Aorta (tissue), 5 donors: ENCODE measurements at places on chromosomes 7 and 10.

DNA sequence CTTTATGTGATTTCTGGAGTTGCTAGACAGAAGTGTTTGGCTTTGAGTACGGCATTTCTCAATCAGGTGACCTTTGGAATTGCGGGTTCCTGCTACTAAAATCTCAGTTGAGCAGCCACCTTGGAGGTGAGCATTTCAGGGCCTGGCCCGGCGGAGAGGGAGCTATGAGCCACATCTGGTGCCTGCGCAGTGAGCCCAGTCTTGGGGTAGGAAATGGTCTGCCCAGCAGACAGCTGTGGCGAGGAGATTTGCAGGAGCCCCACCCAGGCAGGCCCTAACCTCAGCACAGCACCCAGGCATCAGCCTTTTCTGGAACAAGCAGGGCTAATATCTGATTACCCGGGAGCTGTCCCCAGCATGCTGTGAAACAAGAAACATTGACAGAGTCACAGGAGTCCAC is 547.9 kb upstream of the FOXK1 start:
- DNase-seq: peak; percentile 26

DNA sequence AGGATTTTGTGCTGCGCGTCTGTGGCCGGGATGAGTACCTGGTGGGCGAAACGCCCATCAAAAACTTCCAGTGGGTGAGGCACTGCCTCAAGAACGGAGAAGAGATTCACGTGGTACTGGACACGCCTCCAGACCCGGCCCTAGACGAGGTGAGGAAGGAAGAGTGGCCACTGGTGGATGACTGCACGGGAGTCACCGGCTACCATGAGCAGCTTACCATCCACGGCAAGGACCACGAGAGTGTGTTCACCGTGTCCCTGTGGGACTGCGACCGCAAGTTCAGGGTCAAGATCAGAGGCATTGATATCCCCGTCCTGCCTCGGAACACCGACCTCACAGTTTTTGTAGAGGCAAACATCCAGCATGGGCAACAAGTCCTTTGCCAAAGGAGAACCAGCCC is 3.3 kb downstream of the PIK3CG start:
- DNase-seq: no peak

DNA sequence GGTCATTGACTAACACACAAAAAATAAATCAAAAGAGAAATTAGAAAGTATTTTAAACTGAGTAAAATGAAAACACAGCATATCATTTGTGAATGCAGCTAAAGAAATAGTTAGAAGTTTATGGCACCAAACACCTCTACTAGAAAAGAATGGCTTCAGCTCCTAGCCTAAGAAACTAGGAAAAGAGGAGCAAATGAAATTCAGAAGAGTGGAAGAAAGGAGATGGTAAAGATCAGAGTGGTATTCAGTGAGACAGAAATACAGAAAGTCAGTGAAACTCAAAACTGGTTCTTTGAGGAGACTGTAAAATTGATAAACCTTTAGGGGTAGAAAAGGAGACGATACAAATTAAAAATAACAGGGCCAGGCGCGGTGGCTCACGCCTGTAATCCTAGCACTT is 2.7 kb downstream of the EXOC6 start:
- DNase-seq: no peak

GRCh38 chr7:2965301-2965700 is 78.4 kb downstream of the CARD11 start:
- DNase-seq: no peak

DNA sequence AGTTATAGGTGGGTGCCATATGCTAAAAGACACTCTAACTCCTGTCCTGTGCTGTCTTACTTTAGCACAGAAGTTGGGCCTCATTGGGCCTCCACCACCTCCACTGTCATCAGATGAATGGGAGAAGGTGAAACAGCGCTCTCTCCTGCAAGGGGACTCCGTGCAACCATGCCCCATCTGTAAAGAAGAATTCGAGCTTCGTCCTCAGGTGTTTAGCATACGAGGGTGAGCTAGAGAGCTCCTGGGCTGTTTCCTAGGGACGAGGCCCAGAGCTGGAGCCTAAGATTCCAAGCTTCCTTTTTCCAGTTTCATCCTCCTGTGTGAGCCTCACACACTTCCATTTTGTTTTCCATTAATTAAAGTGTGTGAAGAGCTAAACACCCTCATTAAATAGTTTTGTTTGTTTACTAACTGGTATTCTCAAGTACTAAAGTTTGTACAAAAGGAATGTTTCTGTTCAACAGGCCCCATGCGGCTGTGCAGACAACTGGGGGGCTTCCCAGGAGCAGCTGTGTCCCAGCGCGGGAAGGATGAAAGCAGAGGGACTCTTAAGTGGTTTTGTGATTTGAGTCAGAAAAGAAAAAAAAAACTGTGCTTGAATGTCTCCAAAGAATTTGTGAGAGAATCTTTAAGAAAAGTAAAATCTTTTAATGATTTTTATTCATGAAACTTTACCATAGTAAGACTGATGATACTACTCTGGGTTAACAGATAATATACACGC is 14.1 kb downstream of the RNF32 start:
- no peak for DNase-seq

DNA sequence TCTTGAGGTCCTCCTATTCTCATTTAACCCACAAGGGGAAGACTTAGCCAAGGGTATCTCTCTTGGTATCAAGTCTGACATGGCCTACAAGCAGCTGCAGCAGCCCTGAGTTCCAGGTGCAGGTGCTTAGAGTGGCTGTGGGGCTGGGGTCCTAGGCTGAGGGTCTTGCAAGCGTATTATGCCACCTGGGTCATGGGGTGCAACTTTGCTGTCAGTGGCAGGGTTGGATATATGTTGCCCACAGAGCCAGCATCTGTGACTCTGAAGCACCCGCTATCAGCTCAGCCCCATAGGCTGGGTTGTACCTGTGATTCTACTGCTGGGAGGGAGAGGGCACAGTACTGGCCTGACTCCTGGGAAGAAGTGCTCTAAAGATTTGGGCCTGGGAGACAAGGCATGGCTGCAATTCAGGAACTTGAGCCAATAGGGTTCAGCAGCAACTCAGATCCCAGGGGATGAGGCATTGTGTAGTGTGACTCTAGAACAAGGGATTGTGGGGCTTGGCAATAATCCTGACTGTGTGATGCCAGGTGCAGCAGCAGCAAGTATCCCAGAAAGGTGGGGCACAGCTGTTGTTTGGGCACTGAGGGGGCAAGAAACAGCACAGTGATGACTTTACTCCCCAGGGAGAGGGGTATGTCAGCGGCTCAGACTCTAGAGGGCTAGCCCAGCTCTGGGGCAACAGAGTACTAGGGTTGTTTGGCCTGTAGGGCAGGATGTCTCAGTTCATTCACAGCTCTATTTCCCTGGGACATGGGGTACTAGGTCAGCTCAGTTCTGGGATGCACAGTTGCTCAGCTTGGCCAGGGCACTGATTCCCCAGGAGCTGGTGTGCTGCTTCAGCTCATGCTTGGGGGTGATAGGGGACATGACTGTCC is 41.4 kb downstream of the NEURL1 start:
- DNase-seq: no peak

DNA sequence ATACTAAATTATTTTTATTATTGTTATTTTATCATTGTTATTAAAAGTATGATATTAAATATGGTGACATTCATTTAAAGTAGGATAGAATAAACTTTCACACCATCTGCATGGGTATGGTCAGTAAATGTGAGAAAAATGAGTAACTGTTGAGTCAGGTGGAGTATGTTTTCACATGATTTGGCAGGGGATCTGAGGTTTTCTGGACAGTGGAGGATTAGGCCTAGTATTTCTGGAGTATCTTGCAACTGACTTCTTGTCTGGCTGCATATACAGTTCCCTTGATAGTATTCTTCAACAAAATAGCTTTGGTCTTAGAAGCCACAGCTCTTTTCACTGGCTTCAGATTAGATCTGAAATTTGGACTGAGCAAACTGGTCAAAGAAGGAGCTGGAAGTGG is 54.5 kb downstream of the GBF1 start:
- no peak for DNase-seq

DNA sequence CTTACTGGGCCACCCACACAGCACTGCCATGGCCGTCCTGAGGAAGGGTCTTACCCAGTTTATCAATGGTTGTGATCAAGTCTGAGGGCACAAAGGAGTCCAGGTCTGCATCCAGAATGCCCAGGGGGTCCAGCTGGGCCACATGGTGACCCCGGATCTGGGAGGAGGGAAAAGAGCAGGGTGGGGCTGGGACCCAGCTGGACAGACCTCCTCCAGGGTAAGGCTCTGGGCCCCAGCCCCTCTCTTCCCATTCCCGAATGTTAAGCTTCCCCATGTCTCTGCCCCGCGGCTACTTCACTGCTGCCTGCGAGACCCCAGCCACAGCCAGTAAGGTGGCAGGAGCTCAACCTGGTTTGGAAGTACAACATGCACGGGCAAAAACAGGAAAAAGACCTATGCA is 9.5 kb downstream of the OGDHL start:
- no peak for DNase-seq

- no peak for DNase-seq
Observed at GRCh38 chr10:91215384-91215783, 5.1 kb upstream of the PCGF5 start.

DNA sequence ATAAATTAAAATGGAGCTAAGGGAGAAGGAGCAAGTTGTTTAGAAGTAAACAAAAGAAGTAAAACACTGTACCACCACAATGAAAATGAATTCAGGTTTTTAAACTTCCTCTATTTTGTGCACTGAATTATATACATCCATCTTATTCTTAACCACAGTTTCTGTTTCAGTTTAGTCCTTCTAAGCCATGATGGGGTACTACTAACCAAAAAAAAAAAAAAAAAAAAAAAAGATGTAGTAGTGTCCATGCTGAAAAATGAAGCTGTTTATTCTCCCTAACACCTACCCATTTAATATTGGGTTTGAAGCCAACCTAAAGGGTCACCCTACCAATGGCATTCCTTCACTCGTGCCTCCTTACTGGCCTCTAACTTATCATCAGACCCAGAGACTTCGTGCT is 3.4 kb upstream of the BMPR1A start:
- DNase-seq: no peak

DNA sequence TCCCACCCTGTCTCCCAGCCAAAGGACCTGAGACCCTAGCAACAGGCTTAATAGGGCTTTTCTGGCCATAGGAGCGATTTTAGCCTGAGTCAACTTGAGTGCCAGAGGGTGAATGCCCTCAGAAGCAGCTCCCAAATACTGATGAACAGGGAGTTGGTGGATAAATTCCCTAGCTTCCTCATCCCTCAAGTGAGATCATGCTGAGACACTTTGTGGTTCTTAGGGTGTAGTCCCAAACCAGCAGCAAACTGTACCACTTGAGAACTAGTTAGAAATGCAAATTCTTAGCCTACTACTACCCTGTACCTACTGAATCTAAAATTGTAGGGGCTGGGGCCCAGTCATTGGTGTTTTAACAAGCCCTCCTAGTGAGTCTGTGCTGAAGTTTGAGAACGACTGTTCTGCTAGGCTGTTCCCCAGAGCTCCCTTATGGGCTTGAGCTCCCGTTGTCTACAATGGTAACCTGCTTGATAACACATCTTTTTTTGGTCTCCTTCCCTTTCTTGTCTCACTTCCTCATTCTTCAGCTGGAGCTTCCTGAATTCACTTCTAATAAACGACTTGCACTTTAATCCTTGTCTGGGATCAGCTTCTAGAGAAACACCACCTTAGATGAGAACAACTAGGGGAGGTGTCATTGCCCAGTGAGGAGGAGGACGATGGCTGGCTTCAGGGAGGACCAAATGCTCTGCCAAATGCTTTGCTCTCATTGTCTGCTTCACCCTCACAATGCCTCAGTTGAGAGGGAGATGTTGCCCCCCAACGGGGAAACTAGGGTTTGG is 18.2 kb upstream of the CDH23 start:
- DNase-seq: no peak

GRCh38 chr10:128776673-128777252 is 650.5 kb upstream of the MKI67 start:
- DNase-seq: no peak

GRCh38 chr7:31079126-31079823 is 27.2 kb downstream of the ADCYAP1R1 start:
- peak; percentile 69 for DNase-seq

DNA sequence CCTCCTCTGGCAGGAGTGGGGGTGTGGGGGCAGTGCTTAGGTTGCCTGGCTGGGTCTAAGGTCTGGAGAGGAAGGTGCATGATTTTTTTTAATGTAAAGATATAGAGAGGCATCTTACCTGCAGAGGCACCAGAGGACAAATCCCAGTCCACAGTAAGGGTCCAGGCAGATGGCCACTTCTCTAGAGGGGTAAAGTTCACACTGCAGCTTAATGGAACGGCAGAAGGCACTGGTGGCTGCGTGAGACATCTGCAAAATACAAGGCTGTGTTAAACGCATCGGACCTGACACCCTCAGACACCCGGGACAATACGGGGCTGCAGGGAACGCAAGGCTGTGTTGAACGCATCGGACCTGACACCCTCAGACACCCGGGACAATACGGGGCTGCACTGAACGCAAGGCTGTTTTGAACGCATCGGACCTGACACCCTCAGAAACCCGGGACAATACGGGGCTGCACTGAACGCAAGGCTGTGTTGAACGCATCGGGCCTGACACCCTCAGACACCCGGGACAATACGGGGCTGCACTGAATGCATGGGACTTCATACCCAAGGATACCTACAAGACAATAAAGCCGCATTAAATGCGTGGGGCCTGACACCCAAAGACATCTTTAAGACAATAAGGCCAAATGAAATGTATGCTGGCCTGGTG is 206.0 kb downstream of the ZMYND11 start:
- no peak for DNase-seq

DNA sequence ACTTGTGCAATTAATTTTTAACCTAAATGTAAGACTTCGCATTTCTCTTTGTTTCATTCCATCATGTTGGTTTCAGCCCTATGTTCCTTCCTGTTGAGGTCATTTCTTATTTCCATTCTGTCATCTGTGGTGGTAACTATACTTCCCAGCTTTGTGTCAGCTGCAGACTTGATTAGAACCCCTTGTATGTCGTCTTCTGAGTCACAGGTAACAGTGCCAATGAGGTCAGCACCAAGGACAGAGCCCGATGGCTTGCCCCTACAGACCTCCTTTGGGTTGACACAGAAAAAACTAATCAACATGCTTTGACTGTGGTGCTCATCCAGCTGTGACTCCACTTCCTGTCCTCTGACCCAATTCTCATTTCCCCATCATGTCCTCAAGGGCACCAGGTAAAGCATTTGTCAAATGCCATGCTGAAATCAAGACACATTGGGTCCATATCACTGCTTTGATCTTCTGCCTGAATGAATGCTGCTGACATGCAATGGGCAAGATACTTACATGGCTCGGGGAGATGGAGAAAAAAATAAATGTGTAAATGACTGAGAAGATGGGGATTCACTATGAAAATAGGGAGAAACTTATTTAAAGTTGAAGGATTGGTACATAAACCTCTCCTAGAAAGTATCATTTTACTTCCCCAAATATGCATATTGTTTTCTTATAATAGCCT is 25.6 kb upstream of the CRTAC1 start:
- DNase-seq: no peak

DNA sequence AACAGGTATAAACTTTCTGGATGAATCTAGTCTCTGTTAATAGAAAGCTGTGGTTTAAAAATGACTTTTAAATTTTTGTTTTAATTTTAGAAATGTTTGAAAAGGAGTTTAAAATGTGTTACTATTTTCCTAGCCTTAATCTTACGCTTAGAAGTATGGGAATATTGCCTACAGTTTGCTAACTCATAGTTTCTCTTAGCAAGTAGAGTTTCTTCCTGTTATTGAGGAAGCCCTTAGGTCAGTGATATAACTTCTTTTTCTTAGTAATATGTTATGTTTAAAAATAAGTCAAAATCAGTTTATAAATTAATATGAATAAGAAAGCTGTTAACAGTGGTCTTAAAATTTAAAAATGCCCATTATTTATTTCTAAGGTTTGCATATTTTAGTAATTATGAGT is 3.1 kb downstream of the STARD3NL start:
- no peak for DNase-seq
